ENCODE measurements at places on chromosomes 4 and X. TPM values are rescaled to one million over a fixed set of nuclear protein-coding genes. Genes with fewer than 3 reads are reported as not detected.
A peak's percentile ranks its signal among the peaks of the same experiment; 100 is the strongest.

DNA sequence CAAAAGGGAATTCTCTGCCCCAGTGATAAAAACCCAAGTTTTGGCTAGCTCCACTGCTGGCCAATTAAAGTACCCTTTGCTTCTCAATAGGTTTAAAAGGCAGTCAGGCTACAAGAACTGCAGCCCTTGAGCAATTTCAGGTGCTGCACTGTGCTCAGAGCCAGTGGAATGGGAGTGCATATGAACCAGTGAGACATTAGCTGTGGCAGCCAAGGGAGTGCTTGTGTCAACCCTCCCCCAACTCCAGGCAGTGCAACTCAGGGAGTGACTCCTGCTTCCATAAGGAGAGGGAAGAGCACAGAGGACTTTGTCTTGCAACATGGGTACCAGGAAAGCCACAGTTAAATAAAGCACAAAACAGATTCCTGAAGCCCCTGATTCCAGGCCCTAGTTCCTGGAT, 61.6 kb upstream of the VAMP7 start:
- no peak for DNase-seq

- DNase-seq: no peak
Observed at GRCh38 chr4:140267576-140267975, 105.9 kb upstream of the SCOC start.

HPGDS gene
- total RNA-seq: not detected

GRCh38 chr4:147019091-147019490, 73.4 kb upstream of the TTC29 start:
- DNase-seq: peak; percentile 71

All from SK-MEL-5 (cell line).